Stimulated activated CD8-positive, alpha-beta memory T cell treated with anti-CD3 and anti-CD28 coated beads, Interleukin-7, amount 100 ng/mL, for 4 hours (primary cell): ENCODE measurements at places on chromosomes 1 and 21.
A peak's percentile ranks its signal among the peaks of the same experiment; 100 is the strongest.

DNA sequence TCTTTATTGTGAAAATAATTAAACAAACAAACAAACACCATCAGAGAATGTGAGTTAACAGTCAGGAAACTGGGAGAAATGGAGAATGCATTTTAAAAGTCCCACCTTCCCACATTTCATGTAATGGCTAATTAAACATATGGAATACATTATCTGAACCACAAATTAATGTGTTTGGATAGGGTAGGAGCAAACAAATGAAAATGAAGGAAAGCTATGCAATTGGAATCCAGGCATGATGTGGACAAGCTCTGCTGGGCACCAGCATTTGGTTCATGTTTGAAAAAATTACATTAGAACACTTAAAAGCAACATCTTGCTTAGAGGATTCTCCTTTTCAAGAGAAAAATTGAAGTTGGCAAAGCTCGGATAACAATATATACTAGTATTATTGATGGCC lies 628.1 kb downstream of the LMO4 start:
- no peak for DNase-seq

GRCh38 chr1:11134251-11134897 lies 34.7 kb upstream of the EXOSC10 start:
- DNase-seq = no peak

- no peak for DNase-seq
Observed at GRCh38 chr21:16309250-16309971, 579.6 kb downstream of the USP25 start.

DNA sequence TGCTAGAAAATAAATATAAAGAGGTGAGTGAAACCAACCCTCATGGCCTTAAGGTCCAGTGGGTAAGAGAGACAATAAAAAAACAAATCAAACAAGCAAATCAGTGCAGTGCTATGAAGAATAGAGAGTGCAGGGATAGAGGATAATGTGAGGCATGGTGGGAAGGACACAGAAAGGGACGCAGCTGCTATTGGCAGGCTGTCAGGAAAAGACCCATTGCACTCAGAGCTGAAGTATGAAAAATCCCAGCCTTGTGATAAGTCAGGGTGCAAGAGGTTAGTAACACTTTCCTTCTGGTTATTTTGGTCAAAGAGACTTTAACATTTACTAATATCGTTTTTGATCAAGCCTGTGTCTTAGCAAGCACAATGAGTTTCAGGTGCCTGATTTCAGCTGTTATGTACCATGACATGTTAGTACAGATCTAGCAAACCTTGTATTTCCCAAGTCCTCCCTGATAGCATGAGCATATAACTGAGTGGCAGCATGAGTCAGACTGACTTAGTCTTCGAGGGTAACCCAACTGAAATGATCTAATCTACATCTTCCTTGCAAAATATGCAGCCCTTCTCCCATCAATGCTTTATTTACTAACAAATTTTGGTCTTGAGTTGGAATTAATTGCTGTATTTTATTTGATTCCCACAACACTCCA lies 31.7 kb downstream of the CHML start:
- no peak for DNase-seq

DNA sequence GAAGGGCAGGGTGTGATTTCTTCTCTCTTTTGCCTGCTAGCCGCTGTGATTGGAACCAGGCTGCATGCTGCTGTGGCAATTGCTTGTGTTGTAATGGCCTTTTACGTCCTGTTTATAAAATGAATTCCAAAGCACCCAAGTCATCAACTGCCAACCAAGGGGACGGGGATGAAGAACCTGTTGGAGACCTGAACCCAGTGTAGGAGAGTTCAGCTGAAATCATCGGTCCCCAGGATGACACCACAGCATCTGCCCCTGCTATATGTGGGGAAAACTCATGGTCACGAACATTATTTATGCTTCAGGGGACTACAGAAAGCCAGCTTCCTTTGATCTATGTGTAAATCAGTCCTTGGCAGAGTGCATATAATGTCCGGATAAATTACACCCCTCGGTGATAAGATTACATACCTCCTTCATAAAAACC lies 3.8 kb downstream of the TMEM167B start:
- DNase-seq = no peak

DNA sequence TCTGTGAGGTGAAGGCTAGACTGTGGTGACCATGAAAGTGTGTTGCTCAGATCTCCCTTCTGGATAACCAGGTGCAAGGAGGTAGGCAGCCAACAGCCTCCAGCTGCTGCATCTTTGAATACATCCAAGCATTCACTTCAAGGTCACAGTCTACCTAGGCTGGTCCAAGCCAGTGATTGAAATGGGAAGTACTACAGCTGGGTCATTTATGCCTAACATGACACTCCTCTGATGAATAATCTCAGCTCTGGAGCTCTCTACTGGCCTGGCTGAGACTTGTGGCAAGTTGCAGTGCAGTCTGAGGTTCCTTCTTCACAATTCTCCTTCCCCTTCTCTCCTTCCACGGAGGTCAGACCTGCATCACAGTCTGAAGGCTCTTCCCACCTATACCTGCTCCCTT lies 35.0 kb upstream of the ARHGAP29 start:
- no peak for DNase-seq

DNA sequence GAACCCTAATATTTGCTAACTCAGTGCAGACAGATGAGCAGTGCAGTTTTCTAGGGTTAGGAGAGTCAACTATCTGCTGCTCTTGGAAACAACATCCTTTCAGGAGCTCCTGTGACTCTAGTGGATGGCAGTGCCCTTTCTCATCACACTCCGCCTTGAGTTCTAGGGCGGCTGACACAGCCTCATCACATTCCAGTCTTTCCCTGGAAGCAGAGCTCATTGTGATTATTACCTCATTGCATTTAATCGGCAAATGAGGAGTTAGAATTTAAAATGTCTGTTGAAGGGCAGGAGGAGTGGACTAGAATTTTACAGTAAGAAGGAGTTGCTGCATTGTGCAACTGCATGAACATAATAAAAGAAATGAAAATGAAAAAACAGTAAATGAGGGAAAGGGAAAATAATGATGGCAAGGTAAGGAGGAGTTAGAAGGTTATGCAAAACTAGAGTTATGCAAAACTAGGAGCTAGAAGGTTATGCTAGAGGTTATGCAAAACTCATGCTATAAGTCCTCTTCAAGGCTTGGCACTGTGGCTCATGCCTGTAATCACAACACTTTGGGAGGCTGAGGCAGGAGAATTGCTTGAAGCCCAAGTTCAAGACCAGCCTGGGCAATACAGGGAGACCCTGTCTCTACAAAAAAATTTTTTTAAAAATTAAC lies 6.9 kb upstream of the PTGFRN start:
- DNase-seq = no peak

DNA sequence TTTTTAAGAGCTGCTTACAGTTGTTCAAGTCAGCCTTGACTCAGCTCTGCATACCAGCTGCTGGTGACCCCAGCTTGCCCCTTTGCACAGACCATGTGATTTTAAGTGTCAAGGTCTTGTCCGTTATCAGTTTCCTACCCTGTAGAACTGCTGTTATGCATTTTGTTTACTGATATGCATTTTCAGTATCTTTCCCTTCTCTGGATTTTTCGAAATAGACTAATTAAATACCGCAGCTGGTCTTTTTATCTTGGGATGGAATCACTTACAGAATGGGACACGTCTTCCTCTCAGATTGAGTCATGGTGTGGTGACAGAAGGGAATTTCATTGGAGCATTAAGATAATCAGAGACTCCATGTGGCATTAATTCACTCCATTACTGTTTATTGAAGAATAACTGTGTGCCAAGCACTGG lies 145.6 kb downstream of the FMN2 start:
- no peak for DNase-seq

DNA sequence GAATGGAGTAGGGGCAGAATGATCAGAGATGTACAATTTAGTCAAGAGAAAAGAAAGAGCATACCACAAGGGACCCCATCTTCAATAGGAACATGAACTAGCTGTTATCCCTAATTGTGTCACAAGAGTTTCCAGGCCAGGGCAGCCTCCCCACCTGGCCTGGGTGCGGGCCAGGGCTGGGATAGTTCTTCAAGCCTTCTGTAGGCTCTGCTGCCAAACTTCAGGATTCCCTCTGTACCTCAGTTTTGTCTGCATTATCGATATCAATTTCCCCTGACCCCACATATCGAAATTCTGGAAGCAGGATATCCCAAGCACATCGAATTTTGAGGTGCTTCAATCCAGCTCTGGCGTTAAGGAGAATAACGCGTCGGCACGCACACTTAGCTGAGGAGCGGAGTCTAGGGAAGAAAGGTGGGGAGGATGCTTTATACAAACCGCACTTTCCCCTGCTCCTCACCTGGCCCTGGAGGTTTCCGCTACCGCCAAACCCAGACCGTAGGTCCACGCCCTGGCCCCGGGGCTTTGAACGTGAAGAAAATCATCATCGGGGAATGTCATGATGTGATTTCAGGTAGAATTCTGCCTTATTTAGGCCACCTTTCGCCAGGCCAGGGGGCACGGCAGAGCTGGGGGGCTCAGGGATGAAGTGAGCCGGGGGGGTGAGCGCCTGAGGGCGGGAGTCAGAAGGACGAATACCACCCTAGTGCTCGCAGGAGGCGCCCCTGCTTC lies 7.4 kb downstream of the HLX start:
- no peak for DNase-seq

DNA sequence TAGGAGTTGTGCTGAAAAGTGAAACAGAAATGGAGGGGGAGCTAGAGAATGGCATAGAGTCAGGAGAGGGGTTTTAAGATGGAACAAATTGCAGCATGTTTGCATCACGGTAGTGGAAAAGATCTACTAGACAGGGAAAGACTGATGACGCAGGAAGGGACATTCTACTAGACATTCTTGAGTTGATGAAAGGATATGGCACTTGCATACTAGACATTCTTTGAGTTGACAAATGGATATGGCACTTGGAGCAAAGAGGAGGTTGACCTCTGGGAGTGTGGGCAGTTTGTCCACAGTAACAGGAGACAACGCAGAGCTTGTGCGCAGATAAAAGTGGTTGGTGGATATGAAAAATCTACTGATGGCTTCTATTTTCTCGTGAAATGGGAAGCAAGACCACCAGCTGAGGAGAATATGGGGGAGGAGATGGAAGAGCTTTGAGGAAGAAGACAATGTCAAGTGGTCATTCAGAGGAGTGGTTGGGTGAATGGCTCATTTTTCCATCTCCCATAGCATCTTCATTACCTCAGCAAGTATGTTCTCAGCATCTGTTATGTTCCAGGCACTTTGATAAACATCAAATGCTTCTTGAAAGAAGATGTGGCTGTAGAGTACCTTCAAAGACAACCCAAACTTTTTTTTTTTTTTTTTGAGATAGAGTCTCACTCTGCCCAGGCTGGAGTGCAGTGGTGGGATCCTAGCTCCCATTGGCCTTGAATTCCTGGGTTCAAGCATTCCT lies 2.4 kb upstream of the CTPS1 start:
- no peak for DNase-seq

- DNase-seq = no peak
Observed at GRCh38 chr1:231618609-231619256, 7.9 kb upstream of the DISC1 start.

DNA sequence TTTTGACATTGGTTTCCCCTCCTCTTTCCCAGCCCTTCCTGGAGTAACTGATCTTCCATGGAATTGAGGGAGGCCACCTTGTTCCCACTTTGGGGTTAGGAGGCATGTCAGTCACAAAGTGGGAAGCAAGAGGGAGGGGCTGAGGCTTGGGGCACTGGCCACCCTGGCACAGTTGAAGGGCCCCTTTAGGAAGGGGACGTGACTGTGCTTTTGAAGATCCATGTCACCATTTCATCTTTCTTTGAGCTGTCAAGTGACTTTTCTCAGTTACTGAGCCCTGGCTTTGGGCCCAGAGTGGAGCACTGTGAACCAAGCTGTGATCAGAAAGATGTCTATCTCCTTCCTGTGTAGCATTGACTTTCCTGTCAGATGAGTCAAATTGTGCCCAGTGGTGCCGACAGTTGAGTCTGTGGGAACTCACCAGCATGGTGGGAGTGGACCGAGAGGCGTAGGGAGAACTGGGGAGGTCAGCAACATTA lies 38.5 kb upstream of the TDRD10 start:
- peak; percentile 20 for DNase-seq

DNA sequence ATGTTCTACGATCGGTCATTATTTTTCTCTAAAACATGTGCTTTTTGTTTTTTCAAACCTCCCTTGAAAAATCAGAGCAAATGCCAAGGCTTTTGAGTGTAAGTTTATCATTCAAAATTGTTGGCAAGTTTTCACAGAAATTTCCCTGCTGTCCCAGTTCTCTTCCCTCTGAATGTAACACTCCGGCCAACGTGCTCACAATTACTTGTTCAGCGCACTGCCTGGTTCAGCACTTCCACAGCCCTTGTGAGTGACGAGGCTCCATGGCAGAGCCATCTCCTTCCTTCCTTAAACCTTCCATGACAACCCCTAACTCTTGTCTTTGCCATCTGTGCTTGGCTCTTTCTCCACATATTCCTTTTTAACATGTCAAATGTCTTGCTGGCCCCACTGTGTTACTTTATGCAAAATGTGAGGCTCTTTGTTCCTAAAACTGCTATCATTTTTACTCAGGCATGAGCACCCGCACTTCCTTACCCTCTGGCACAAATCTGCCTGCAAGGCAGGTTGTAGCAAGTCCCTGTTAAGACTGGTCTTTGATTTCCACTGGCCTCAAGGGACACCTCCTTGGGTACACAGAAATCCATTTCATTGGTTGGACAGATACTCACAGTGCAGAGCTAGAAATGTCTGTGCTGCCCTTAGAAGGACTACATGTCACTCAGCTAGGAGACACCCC lies 142.8 kb downstream of the HUNK start:
- no peak for DNase-seq

DNA sequence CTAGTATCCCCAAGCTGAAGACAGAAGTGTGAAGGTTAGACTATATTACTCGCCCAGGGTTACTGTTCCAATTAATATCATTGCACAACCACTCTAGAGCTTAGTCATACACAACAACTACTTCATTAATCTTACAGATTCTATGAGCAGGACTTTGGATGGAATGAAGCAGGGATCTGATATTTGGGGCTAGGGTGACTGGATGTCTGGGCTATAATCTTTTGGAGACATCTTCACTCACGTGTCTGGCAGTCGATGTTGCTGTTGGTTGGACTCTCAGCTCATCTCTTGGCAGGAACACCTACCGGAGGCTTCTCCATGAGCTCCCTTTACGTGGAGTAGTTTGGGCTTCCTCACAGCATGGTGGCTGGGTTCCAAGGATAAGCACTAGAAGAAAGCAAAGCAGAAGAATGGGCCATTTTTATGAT lies 519.2 kb upstream of the B3GALT2 start:
- DNase-seq = no peak
